ENCODE measurements at places on chromosomes 1 and 21.

GRCh38 chr21:35543746-35544145 lies 494.6 kb upstream of the RUNX1 start:
- no peak for DNase-seq

- no peak for DNase-seq
Observed at GRCh38 chr1:113899111-113899510, 5.5 kb downstream of the AP4B1 start.

- no peak for DNase-seq
Observed at GRCh38 chr1:17309426-17310067, 1.6 kb downstream of the PADI4 start.

DNA sequence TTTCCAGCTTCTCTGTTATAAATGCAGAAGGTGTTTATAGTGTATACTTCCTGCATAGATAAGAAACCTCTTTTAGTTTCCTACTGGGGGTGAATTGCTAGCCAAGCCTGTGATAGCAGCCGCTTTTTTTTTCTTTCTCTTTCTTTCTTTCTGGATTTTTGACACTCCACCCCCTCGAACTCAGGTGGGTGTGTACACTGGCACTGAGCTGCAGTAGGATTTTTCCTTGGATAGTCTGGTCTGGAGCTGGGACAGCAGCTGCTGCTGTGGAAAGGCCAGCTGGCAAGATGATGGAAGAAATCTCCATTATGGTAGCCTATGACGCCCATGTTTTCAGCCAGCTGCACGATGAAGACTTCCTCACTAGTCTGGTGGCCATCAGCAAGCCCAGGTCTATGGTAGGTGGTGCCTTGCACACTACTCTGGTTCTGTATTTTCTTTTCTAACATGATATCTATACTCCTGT lies 122.5 kb upstream of the CACYBP start:
- no peak for DNase-seq

GRCh38 chr1:89616844-89617627 lies 15.9 kb upstream of the LRRC8C start:
- DNase-seq: no peak
